DMS153 (cell line): ENCODE measurements at places on chromosomes 12 and 14.

DNA sequence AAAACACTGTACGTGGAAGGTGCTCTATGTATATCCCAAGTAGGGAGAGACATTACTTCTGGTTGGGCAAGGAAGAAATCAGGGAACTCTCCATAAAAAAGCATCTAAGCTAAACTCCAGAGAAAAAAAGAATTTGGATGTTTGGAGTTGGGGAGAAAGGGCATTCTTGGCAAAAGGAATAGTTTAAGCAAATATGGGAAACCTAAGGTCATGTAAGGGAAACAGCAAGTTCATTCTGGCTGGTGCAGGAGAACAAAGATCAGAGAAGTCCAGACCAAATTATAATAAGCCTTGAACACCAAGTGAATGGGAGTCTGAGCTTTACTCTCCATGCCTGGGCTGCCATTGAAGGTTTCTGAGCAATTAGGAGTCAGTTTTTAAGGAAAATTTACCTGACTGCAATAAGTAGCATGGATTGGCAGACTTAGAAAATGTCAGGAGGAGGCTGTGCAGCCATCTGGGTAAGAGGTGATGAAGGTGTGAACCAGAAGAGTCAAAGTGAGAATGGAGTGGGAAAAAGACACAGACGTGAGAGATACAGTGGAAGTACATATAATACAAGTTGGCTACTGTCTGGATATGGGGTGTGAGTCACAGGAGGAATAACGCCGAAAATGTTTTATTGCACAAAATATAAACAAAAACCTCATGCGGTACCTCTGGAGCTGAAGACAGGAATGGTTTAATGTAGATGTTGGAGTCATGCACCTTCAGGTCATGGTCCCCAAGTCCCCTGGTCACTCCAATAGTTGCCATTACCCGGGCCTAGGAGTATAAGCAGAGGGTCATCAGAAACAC lies 222.6 kb downstream of the MON2 start:
- DNase-seq, result no peak

DNA sequence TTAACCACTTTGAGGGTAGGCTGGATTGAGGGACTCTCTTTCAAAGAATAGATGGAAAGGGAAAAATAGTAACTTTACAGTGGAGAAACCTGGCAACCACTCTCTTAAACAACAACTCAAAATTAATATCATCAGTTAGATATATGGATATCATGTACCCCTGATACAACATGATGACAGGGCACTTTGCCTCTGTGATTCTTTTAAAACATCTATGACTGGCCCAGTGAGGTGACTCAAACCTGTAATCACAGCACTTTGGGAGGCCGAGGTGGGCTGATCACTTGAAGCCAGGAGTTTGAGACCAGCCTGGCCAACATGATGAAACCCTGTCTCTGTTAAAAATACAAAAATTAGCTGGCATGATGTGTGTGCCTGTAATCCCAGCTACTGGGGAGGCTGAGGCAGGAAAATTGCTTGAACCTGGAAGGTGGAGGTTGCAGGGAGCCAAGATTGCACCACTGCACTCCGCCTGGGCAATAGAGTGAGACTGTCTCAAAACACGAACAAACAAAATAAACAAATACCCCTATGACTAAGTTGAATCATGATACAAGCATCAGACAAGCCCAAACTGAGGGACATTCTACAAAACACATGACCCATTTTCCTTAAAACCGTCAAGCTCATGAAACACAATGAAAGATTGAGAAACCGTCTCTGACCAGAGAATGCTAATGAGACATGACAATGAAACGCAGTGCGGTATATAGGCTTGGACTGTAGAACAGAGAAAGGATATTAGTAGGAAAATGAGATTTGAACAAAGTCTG lies 26.4 kb upstream of the SLC7A8 start:
- DNase-seq, result no peak

DNA sequence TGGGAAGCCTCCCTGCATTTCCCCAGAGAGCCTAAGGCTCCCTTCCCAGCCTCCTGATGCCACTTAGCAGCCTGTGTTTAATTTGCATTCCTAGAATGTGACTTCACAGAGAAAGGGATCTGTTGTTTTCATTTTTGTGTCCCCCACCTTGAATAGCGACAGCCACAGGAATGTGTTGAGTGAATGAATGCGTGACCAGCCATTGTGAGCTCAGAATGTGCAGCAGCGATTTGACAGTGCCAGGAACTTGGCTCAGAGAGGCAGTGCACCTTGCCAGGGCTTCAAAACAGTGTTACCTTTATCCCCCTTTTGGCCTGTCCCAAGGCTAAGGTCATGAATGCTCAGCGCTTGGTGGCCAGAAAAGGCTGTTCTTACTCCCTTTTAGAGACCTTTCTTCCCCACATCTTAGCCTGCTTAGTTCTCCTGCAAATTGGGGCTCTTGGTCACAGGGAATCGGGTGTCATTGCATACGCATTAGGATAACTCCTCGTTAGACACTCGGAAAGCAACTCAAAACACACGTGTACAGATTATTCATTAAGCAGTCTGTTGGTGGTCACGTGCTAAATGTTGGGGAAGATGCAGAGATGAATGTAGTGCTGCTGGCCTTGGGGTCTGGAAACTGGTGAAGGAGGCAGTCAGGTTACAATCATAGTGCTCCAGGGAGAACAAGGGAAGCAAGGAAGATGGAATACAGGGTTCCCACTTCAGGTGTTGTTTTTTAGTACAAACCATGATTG lies 9.8 kb downstream of the NTF3 start:
- DNase-seq, result no peak

DNA sequence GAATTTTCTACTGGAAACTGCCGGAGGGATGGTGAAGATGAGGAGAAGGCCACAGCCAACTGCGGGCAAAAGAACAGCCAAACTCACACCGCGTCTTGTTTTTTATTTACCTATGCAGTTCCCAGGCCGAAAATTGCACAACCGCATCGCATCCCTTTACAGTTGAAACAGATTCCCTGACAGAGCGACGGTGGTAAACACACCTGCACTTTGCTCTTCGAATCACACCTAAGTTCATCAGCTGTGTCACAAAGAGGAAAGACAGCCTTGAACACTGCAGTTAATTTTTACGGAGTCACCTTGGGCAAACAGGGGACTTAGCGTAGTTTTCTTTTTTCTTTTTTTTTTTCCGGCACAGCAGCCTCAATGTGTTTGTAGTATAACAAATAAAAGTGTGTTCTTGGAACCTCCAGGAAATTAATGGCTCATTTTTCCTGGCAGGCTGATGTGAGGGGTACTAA lies 272.0 kb upstream of the DIO3 start:
- no peak for DNase-seq

DNA sequence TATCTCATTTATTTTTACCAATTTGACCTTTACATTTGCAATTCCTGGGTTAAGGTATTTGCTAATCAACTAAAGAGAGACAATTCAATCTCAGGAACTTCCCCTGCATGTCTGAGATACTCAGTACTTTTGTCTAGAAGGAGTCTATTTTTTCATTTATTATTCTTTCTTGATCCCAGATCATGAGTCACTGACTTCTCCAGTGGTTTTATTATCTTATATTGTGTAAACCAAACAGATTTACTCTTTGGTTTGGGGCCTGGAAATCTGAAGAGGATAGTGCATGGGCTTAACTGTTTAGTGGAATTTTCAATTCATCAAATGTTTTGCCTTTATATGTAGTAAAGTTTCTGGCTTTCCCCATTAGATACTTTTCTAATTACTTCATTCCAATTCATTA lies 185.4 kb downstream of the ALG10B start:
- no peak for DNase-seq

- no peak for DNase-seq
Observed at GRCh38 chr12:82647853-82648252, 38.9 kb upstream of the TMTC2 start.

GRCh38 chr14:59483363-59483762 lies 845 bp downstream of the L3HYPDH start:
- DNase-seq, result no peak

DNA sequence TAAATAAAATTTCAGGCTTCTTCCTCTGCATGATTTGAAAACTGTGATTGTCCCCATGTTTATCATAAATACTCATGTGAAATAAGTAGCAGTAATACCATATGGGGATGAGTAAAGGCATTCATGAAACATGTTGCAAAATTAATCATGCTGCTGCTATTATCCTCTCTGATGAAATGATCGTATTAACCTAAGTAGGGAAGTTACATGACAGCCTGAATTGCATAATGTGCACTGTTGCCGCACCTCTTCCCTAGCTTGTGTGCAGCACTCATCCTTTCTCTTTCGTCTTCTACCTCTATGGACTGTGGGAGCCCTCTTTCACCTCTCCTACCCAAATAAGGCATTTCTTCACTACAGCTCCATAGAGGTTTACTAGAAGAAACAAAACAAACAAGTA lies 367.6 kb downstream of the SOX5 start:
- no peak for DNase-seq

- no peak for DNase-seq
Observed at GRCh38 chr14:31294746-31295405, 87.3 kb upstream of the HECTD1 start.

DNA sequence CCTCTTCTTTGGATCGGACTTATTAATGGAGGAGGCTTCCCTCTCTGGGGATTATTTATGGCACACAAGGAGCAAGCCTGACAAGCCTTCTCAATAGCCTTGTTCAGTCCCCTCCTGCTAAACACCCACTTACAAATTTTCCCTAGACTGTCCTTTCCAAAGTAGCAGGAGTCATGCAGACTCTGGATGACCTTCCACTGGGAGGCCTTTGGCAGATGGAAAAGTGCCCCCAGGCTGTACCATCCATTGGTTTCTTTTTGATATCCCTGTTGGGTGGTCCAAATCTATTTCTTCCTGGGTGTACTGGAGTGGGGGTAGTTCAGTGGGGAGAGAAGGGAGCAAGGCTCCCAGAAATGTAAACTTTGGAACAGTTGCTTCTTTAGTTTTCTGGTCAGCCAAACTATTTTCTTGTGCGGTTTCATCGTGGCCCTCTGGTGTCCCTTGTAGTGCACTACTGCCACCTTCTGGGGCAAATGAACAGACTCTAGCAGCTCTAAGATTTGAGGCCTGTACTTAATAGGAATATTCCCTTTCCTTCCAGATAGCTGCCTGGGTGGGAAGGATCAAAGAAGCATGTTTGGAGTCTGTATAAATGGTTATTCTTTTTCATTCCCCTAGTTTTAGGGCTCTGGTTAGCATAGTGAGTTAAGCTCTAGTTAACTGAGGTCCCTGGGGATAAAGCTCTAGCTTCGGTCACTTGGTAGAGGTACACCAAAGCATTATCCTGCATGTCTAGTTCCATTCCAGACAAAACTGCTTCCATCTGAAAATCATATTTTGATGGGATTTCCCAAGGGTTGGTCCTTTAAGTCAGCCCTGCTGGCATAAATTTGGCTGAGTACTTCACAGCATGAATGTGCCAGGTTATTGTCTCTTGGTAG lies 409.5 kb downstream of the SLC6A15 start:
- no peak for DNase-seq

GRCh38 chr12:107450541-107450940 lies 235.1 kb upstream of the PWP1 start:
- DNase-seq, result no peak

DNA sequence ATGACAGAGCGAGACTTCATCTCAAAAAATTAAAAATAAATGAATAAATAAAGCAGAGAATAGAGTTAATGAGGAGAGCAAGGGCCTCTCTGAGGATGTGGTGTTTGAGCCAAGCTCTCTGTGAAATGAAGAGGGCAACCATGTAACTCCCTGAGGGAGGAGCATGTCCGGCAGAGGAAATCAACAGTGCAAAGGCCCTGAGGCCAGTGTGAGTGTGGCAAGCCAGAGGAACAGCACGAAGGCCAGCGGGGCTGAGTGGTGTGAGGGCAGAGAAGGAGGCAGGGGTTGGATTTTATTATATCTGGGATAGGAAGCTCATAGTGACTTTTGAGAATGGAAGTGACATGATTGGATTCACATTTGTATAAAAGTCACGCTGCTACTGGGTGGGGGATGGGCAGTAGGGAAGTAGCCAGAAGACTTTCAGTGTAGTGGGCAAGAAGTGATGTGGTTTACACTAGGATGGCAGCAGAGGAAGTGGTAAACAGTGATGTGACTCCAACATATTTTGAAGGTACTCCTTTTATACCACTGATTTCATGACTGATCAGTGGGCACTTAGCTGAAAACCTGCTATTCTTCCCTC lies 10.3 kb upstream of the LRP1-AS start:
- no peak for DNase-seq

GRCh38 chr12:26128168-26128567 lies 3.3 kb upstream of the BHLHE41 start:
- DNase-seq, result no peak

DNA sequence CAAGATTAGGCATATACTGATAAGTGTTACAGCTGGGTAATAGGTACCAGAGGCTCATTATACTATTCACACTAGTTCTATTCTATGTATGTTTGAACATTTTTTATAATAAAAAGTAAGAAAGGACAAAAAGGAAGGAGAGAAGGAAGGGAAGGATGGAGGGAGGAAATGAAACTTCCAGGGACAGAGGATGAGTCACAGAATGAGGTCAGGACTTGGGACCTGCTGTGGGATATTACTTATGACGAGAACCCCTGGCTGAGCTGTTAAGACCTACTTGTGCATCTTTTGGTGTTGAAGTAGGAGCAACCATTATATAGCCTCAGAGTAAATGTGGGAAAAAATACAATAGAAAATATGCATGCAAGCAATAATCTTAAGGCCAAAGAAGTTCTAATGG lies 16.7 kb upstream of the TMEM260 start:
- no peak for DNase-seq

- no peak for DNase-seq
Observed at GRCh38 chr14:99684410-99684934, 374 bp downstream of the CYP46A1 start.

- no peak for DNase-seq
Observed at GRCh38 chr14:31161274-31161673, 46.3 kb downstream of the HECTD1 start.

DNA sequence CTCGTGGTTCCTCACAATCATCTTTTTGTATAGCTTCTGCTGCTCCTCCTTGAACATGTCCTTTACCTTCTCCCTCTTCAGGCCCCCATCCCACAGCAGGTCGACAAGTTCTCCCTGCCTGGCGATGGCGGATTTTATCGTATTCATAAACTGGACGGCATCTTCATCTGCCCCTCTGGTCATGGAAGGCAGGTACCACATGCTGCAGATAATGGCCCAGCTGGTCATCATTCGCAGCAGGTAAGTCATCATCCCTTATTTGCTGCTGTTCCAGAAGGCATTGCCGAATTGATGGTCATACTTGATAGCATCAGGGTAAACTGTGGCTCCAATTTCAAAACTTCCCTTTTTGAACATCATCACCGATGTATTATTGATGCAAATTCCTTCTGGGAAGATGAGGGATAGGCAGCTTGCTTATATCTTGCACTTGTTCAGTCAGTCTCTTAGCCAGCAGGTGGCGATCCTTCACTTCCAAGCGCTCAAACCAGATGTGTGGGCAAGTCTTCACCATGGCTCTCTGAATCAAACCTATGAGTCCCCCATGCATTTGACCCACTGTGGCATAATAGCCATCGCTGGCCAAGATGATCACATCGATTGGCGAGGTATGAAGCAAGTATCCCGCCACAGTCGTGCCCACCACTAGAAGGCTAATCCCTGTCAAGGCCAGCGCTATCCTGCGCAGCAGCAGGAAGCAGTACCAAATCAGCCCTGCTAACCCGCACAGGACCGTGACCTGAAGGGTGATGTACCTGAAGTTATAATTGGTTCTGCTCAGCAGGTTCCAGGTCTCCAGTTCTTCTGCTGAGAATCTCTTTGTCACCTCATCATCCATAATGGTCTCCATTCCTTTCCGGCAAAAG lies 381.5 kb upstream of the STXBP6 start:
- DNase-seq, result no peak

- DNase-seq, result no peak
Observed at GRCh38 chr12:43097471-43097870, 454.5 kb downstream of the ADAMTS20 start.
